ENCODE measurements at places on chromosomes 1 and 21. TPM values are rescaled to one million over a fixed set of nuclear protein-coding genes. Genes with fewer than 3 reads are reported as not detected.

The MROH7 gene
- not detected for total RNA-seq

The OR2T2 gene
- not detected for total RNA-seq

The ELK4 gene
- total RNA-seq, result 7.6 TPM

The EFCAB7 gene
- 3.4 TPM for total RNA-seq

The C1orf141 gene
- total RNA-seq, result not detected

The ADGRB2 gene
- 1.4 TPM for total RNA-seq

The NBPF12 gene
- 2.3 TPM for total RNA-seq

The PANK4 gene
- 31.5 TPM for total RNA-seq

The DMRTA2 gene
- total RNA-seq, result 6.5 TPM

The GJA8 gene
- total RNA-seq, result not detected

The KRTAP19-3 gene
- not detected for total RNA-seq

The CCDC181 gene
- total RNA-seq, result 0.51 TPM

The KPNA6 gene
- total RNA-seq, result 37.4 TPM

The PTPN7 gene
- total RNA-seq, result not detected

The MX2 gene
- total RNA-seq, result 0.35 TPM

The PTGER3 gene
- not detected for total RNA-seq

The ILDR2 gene
- not detected for total RNA-seq

The CLCA2 gene
- 98.8 TPM for total RNA-seq

The TMEM52 gene
- 8.2 TPM for total RNA-seq

The CLCA4 gene
- total RNA-seq, result 6.5 TPM

The IL19 gene
- total RNA-seq, result not detected

The PGLYRP3 gene
- total RNA-seq, result 6.0 TPM

The KRTAP11-1 gene
- not detected for total RNA-seq

The HMCN1 gene
- 1.3 TPM for total RNA-seq
